ENCODE measurements at places on chromosomes 6 and 20. TPM values are rescaled to one million over a fixed set of nuclear protein-coding genes. Genes with fewer than 3 reads are reported as not detected.

Gene COL12A1
- 534 TPM for total RNA-seq

Gene SDHAF4
- total RNA-seq = 3.9 TPM

Gene PPP1R14C
- under 0.01 TPM for total RNA-seq

Gene SEMG1
- total RNA-seq = not detected

Gene TOX2
- total RNA-seq = 2.1 TPM

Gene TRDN
- total RNA-seq = not detected

Gene WFDC5
- total RNA-seq = not detected

Gene STK38
- 19.6 TPM for total RNA-seq

Gene ADGRF4
- 0.23 TPM for total RNA-seq

Gene EPHA7
- under 0.01 TPM for total RNA-seq

Gene HCRTR2
- not detected for total RNA-seq

Gene PAK5
- total RNA-seq = not detected

Gene GRM1
- total RNA-seq = not detected

Gene TTK
- total RNA-seq = 14.6 TPM

Gene CSE1L
- total RNA-seq = 113 TPM

Gene RAD21L1
- total RNA-seq = 0.59 TPM

Gene DDX39B
- total RNA-seq = 273 TPM

Gene MLN
- total RNA-seq = not detected

Gene GABRR2
- under 0.01 TPM for total RNA-seq

Gene BTN1A1
- total RNA-seq = not detected

Data from smooth muscle cell of the umbilical artery (primary cell).